ENCODE measurements at places on chromosomes 12 and 14.

DNA sequence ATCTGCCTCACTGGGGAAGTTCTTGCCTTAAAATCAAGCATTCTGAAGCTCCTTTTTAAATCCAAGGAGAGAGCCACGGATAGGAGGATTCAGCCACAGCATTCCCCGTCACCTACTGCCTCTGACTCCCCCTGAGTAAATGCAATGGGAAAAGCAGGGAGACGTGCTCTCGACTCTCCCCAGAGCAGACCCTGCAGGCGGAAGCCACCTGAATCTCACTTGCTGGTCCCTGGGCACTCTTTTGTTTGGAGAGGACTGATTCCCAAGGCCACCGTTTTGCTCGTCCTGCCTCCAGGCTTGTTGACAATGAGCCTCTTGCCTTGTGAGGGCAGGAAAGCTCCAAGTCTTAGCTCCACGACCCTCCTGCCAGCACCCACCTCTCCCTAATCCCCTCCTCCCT is 204.5 kb downstream of the SLC15A4 start:
- DNase-seq = no peak

DNA sequence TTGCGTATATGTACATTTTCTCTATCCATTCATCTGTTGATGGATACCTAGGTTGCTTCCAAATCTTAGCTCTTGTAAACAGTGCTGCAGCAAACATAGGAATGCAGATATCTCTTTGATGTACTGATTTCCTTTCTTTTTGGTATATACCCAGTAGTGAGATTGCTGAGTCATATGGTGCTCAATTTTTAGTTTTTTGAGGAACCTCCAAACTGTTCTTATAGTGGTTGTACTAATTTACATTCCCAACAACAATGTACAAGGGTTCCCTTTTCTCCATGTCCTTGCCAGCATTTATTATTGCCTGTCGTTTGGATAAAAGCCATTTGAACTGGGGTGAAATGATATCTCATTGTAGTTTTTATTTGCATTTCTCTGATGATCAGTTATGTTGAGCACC is 44.3 kb downstream of the PELI2 start:
- DNase-seq = no peak

DNA sequence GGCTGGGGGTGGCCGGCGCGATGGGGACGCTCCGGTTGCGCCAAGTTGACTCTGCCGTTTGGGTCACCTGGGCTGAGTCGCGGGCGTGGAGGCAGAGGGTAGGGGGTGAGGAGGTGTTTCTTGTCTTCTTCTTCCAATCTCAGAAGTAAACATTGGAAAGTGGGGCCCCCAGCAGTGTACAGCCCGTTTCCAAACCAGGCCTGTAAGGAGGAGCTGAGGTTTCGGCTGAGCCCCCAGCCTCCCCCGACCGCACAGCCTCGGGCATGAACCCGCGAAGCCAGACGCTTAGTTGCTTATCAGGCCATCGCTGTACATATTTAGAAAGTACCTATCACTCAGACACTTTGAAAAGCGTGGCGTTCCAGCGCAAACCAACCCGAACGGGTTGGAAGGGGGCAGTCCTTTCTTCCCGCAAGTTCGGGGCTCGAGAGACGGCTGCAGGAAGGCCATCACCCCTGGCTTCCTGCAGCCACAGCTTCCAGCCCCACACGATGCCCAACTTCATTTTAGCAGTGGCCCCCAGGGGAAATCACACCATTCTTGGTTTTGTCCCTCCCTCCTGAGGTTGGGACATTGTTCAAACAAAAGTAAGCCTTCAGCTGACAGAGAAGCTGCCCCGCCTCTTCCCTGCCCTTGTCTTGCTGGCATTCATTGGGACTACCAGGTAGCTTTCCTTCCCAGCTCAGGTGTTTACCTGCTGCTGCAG is 164.1 kb downstream of the ZFP36L1 start:
- DNase-seq = no peak

DNA sequence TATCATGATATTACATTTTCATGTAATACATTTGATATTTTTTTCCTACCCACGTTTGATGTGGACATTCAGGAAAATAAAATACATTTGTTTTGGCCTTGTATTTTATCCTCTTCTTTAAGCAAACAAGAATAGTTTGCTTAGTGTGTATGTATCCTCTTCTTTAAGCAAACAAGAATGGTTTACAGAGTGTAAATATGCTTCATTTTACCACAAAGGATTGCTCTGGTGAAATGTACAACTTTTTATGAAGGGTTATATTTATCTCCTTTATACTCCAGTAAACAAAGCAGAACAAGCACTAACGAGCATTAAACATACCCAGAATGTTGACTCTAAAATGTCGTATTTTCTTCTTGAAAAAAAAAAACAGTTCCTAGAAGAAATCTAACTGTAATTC is 244.7 kb downstream of the KCNH5 start:
- DNase-seq = no peak

DNA sequence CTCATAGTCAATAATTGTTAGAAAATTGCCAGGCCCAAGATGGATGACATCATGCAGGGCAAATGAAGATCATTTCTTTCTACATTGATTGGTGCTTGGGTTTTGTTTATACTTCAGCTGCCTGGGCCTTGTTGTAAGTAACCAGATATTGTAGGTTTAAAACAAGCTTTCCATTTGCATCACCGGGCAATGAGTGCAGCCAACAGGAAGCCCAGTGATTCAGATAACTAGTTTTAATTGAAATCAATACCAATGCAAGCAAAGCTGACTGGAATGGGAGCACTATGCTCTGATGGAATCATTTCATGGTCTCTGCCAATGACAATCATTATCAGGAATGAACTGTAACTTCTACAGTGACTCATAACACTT is 279.3 kb downstream of the DUSP6 start:
- DNase-seq = no peak

DNA sequence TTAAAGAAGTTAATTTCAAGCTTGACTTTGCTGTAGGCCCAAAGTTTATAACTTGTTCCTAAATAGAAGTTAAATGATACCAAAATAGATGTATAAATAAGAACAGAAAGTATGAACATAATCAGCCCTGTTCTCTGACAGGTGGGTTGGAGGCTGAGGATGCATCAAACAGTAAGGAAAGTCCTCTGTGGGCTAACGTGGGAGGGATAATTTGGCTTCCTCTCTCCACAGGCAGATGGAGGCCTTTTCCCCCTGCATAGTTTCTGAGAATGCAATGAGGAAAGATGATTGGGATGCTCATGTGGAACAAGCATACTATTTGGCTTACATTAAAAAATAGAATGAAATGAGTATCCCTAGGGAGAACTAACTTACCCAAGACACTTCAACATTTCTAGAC is 56.5 kb downstream of the GARIN6 start:
- no peak for DNase-seq

DNA sequence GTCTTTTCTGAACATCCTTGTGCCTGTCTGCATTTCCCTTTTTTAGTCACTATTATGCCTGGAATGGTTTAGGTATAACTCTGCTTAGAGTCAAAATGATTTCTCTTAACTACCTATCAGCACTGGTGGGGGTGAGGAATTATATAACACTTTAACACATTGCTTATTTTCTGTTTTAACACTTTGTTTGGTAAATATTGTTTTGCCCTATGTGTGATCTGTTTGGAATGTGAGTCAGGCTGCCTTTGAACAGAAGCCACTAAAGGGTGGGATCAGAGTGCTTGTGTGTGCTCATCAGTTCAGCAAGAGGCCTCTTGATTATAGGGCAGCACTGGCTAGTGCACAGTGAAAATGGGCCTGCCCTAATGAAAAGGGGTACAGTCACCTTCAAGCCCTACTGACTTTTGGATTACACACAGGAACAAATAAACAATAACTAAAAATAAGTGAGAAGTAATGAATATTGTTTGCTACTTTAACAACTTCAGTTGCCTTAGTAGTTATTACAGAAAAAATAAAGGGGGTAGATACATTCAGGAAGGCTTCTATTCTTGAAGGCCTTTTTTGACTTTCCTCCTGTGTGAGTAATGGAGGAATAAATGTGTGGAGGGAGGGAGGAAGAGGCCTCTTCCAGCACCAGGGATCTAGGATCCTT is 23.2 kb downstream of the NGDN start:
- DNase-seq = no peak

DNA sequence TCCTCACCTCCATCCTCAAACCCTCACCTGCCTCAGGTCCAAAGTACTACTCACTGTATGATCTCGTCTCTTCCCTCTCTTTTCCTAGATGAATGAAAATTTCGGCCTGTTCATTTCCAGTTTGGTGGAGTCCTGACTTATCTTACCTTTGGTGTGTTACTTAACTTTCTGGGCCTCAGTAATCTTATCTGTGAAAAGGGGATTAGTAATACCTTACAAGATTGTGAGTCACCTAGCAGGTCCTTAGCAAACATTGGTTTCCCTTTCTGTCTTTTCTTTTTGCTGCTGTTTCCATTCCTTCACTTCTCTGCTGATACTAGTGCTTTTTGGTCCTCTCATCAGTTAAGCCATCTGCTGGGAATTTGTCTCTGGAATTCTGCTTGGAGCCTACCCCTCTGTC is 52.8 kb downstream of the AKAP6 start:
- DNase-seq = no peak

GRCh38 chr14:34425095-34425851 is 36.8 kb downstream of the SPTSSA start:
- no peak for DNase-seq

DNA sequence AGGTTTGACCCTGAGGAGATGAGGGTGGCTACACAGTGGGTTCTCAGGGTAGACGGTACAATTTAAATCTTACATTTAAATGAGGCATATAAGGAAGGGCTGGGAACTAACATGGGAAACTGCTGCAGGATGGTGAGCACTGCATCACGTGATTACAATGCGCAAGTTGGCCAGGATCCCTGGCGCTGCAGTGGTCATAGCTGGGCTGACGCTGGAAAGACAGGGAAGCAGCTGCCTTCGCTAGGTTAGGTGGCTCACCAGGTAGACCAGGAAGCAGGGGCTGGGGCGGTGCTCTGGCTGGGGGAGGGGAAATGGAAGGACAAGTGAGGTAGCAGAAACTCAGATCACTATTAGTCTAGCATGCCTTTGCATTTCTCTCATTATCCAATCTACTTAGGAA is 149.9 kb downstream of the FOXN3 start:
- no peak for DNase-seq

DNA sequence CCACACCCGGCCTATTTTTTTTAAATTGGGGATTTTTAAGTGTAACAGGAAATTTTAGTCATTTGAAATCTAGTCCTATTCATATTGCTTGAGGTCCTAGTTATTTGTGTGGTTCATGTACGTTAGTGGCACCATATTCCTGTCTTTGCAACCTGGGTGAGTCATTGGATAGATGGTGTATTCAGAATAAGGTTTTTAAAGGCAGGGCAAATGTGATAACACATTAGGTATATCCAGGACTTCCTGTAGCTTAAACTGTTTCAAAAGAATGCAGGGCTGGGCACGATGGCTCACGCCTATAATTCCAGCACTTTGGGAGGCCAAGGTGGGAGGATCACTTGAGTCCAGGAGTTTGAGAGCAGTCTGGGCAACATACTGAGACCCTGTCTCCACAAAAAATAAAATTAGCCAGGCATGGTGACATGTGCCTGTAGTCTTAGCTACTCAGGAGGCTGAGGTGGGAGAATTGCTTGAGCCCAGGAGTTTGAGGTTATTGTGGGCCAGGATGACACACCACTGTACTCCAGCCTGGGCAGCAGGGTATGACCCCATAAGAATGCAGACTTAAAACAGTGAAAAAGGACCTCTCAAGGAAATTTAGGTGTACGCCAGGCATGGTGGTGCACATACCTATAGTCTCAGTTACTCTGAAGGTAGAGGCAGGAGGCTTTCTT is 8.1 kb downstream of the ATP6V0A2 start:
- DNase-seq = no peak

DNA sequence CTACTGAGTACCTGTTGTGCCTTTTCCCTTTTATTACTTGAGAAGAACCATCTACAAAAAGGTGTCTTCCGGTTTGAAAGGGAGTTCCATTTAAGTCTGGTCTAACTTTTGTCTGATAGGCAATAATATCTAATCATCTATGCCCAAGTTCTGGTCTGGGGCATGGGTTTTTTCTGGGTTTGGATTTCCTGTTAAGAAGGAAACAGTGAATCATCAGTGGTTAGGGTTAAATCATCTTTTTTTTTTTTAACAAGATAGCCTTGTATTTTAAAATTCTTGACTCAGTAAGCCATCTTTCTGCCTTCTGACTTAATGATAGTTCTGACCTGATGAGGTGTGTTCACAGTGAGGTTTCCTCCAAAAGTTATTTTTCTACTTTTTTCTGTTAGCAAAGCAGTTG is 29.3 kb upstream of the CPNE8 start:
- no peak for DNase-seq

- no peak for DNase-seq
Observed at GRCh38 chr14:92122351-92122677, 545 bp downstream of the CPSF2 start.

DNA sequence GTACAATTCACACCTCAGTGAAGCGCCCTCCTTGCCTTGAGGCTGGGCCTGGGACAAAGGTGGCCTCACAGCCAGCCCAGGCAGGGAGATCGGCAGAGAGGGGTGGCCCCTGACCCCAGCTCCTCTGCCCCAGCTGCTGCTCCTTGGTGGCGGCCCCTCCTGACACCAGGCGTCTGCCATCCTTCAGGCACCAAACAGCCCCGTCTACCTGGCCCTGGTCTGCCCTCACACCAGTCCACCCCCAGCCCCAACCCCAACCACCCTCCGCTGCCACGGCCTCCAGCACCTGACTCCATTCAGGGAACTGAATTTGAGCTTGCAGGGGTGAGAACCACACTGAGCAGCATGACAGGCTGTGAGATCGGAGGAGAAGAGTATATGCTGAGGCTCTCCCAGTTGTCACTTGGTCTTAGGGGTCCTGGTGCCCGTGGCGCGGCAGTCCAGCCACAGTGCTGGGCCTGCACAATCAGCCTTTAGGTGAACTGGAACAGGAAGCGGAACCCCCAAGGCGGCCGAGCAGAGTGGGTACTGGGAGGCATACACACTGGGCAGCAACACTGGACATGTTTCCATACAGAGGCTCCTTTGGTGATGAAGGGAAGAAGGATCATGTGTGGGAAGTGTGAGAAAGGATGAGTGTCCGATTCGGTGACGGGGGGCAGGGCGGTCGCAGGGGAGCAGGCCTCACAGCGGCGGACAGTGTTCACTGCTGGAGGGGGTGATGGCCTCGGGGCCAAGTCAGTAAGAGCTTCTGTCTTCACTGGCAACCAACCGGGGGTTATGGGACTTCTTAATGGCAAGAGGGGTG is 18.7 kb downstream of the ZFYVE21 start:
- DNase-seq = no peak

- no peak for DNase-seq
Observed at GRCh38 chr14:45089813-45090212, 5.9 kb downstream of the PRPF39 start.

DNA sequence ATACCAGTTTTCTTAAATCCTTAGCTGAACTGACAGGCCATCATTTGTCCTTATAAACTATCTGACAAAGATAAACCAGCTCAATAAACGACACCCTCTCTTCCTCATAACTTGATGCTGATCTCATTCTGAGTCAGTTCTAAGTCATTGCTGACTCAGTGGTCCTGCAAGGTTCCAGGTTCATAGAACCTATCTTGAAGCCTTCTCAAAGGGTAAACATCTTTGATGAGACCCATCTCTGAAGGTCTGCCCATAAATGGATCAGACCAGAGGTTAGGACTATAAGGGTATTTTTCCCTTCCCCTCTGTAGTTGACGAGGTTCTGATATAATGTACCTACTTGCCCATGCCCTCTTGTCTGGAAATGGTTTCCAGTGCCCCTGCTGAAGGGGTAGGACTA is 11.9 kb downstream of the NAA25 start:
- no peak for DNase-seq

All from stimulated activated CD8-positive, alpha-beta memory T cell treated with anti-CD3 and anti-CD28 coated beads, Interleukin-15, amount 100 ng/mL, for 4 hours (primary cell).